MG63 (cell line): ENCODE measurements at places on chromosomes 4 and X. TPM values are rescaled to one million over a fixed set of nuclear protein-coding genes. Genes with fewer than 3 reads are reported as not detected.
A peak's percentile ranks its signal among the peaks of the same experiment; 100 is the strongest.

The SGCB gene
- 29.4 and 41.6 TPM in 2 replicates for total RNA-seq

The NDP gene
- total RNA-seq: 0.10 and 1.4 TPM in 2 replicates

- DNase-seq: no peak
These were observed 8.8 kb downstream of the CEP44 start for GRCh38 chr4:174292473-174292872.

- DNase-seq: no peak
These were observed 701.9 kb upstream of the ACTRT1 start for GRCh38 chrX:128754130-128754529.

- DNase-seq: peak; percentile 54
These were observed 22.6 kb upstream of the RBBP7 start for GRCh38 chrX:16892504-16893362.

DNA sequence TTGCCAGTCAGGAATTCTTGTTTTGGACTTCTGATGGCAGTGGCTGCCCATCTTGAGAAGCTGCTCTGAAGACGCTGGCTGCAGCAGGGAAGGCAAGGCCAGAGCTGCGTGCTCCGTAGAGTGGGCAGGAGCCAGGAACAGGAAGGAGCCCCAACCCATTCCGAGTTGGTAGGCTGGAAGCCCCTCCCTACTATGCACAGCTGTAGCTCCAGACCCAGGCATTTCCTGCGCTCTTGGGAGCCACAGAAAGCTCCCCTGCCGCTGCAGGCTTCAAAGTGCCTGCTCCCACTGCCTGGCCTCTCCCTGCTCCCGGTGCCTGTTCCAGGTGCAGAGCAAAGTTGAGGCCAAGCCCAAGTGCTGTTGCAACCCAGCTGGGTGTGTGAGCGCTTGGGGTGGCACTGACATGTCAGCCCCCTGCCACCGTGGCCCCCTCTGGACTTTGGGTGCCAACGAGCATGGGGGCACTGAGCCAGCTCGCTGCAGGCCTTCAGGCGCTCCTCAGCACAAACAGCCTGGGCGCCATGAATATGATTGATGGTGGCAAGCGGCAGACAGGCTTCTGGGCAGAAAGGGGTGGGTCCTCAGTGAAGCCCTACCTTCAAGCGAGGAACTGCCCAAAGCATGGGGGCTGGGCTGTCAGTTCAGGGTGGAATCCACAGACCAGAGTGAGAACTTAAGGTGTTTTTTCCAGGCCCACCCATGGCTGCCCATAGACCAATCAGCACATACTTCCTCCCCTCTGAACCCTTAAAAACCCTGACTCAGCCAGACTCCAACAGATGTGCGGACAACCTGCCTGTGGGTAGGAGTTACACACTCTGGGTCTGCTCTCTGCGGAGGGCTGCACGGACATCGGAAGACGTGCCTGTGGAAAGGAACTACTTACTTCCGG lies 677.2 kb upstream of the INTU start:
- DNase-seq: no peak

- peak; percentile 43 for DNase-seq
These were observed 616 bp downstream of the WDR1 start for GRCh38 chr4:10115797-10116568.

- DNase-seq: peak; percentile 57
These were observed 62.2 kb upstream of the PRPS1 start for GRCh38 chrX:107565931-107566603.

- no peak for DNase-seq
These were observed 177.9 kb downstream of the VEGFC start for GRCh38 chr4:176614793-176615192.

- DNase-seq: no peak
These were observed 207.1 kb downstream of the GUCY2F start for GRCh38 chrX:109274806-109275205.

DNA sequence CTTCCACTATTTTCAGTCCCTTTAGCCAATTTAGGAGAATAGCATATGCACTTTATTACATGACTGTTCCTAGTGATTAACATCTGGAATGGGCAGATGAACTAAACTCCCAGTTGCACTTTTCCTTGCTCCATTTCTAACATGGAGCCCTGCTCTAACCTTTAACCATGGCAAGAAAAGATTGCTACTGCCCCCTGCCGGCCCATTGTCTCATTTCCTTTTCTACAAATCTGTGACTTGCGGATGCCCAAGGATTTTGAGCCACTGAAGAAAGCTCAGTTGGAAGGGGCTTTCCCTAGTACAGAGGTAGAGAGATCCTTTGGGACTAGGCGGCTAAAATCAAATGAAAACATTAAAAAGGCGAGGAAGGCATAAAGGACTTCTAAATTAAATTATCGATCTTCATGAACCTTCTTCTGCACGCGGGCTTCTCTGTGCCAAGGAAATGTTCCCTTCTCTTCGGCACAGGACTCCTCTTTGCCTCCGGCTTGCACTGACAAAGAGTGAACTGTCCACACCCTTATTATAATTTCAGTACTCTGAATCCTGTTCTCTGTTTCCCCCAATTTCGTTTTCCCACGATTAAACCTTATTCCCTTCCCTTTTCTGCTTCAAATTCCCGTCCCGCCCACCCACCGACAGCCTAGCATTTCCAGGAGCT lies 577 bp upstream of the GLRA2 start:
- DNase-seq: peak; percentile 15

- DNase-seq: no peak
These were observed 9.7 kb upstream of the IGSF1 start for GRCh38 chrX:131298846-131299245.

DNA sequence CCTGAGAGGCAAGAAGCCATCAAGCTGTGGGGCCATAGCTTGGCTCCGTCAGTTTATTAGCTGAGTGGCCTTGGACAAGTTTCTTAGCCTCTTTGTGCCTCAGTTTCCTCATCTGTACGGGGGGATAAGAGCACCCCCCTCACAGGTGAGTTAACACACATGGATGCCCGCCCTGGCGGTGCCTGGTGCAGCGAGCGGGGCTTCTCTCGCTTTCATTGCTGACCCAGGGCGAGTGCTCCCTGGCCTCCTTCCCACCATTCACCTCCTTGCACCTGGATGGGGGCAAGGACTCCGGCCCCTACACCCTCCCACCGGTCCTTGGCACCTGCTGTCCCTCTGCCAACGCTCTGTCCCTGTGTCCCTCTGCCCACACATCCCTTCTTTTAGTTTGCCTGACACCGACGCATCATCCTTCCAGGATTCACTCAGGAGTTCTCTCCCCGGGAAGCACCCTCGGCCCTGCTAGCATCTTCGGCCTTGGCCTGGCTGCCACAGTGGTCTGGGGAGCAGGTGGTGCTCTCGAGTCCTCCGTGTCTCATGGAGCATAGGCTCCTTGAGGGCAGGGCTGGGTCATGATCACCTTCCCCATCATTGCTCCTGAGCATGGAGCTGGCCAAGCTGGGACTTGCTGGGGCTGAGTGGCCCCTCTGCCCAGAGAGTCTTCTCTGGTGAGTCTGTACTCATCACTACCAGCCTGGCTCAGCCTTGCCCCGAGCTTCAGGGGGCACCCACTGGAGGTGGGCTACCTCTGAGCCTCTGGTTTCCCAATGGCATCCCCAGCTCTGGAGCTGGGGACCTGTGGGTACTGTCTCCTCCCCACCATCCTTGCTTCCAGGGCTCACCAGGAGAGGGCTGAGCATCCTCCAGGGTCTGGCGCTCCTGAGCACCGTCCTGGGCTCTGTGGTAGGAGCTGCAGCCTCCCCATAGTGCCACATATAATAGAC lies 53.8 kb upstream of the SORCS2 start:
- no peak for DNase-seq

DNA sequence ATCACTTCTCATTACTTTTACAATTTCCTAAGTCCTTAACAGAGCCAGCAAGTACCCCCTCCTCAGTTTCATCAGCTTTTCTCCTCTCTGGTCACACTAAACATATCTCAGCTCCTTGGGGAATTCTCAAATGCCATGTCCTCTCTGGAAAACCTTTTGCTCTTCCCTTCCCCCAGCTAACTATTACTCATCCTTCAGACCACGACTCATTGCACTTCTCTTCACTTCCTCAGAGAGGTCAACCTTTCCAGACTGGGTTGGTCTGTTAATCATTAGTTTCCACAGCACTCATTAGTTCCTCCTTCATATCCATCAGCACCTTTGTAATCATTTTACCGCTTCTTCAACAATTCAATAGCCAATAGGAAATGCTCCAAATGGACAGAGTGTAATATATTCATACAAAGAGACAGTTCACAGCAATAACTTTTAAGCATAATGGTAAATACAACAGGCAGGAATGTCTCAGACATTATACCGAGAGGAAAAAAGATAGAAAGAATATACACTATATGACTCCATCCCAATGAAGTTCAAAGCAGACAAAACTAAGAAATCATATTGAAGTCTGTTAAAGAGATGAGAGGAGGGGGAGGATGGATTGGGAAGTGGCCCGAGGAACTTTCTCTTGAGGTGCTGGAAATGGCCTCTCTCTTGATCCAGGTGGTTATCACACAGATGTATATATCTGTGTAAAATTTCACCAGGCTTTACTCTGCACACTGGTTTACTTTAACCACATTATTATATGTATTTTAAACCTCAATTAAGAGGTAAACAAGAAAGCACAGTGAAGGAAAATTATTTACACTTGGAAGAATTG lies 39.6 kb downstream of the DDX60L start:
- peak; percentile 12 for DNase-seq

DNA sequence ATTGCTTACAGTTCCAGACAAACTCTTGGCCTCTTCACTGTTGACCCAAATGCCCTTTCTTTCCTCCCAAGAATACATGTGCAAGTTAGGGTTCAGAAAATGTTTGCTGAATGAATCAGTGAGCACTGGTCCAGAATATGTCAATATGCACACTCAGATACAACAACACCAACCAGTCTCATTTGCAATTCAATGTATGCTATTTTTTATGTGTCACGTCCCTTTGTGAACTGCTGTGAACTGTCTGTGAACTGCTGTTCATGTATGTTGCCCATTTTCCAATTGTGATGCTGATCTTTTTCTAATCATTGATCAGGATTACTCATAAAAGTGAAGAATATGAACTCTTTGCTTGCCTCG lies 17.8 kb downstream of the GAB3 start:
- no peak for DNase-seq

- no peak for DNase-seq
These were observed 35.0 kb downstream of the LIMCH1 start for GRCh38 chr4:41572956-41573355.

DNA sequence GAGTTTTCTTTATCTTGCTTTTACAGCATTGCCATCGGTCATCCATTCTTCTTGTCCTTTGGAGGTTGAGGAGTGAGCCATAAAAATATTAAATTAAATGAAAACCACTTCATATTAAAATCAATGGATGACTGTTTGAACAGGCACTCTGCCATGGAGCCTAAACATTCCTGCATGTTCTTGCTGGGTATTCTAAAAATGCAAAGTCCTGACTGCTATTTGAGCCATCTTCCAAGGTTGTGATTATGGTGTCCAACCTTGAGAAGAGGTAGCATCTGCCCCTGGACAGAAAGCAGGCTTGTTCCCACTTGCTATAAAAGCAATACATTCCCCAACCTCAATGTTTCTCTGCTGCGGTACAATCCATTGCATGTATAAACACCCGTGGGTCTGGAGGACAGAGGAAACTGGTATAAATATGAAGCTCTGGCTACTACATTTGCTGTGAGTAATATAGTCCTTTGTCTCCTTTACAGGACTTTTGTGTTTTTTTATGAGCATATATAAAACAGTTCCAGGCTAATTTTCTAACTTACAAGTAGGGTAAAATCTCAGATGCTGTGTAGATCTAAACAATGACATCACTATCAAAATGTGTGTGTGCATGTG lies 70.9 kb upstream of the FAT4 start:
- DNase-seq: no peak

GRCh38 chrX:7462110-7462509 lies 314.2 kb upstream of the PUDP start:
- no peak for DNase-seq

DNA sequence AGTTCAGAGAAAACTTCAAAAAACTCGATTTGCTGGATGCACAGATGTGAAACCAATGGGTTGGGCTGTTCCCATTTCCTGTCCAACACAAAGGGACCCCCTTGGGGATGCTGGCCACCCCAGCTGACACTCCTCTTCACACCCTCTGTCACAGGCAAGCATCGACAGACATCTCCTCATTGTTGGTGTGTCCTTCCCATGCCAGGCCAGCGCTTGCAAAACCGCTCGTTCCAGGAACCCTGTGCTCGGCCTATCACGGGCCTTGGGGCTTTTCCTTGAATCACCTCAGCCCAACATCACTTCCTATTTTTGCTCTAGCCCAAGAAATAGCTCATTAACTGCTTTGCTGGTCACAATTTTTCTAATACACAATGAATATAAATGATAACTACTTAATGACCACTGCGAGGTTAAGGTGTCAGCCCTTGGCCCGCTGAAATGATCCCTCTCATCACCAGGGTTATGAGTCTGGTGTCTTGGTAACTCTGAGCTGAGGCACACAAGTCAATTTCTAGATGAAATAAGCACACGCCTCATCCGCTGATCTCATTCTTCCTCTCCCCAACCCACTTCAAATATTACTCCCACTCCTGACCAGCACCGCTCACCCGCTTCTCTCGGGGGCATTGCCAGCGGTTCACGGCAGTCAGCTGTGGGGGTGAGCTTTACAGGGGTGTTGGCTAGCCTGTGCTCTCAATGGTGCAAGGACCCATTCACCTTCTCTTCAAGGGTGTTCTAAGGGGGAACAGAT lies 32.3 kb downstream of the BCOR start:
- no peak for DNase-seq

DNA sequence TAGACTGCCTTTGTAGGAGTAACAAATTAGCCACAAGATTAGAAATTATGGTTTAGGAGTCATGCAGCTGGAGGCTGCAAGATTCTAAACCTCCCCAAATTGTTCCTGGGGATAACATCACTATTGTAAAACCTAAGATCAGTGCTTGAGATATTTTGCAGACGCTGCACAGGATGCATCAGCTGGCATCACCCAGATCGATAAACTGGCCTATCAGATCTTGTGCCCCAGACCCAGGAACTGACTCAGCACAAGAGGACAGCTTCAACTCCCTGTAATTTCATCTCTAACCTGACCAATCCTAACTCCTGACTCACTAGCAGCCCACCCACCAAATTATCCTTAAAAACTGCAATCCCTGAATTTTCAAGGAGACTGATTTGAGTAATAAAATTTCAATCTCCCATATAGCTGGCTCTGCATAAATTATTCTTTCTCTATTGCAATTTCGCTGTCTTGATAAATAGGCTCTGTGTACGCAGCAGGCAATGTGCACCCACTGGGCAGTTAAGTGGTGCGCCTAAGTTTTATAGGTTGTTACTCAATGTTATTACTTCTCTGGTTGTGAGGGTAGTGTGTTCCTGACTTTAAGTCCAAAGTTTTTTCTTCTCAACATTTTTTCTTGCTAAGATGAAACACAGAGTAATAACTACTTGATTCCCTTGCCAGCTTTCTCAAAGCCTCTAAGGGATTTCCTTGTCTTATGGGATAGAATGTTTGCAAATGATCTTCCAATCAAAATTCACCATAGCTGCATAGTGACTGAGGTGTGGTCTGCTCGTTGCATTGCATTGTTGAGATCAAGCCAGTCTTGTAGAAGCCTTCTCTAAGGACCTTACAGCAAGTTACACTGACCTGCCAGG lies 312.3 kb upstream of the DKK2 start:
- DNase-seq: no peak
